ENCODE measurements at places on chromosomes 2 and 18. TPM values are rescaled to one million over a fixed set of nuclear protein-coding genes. Genes with fewer than 3 reads are reported as not detected.

Gene REG1A
- total RNA-seq = not detected

Gene CDK15
- 1.3 TPM for total RNA-seq

Gene EIF5B
- total RNA-seq = 22.8 TPM

Gene SERPINB3
- total RNA-seq = not detected

Gene HNRNPA3
- total RNA-seq = 33.9 TPM

Gene CFAP53
- 0.99 TPM for total RNA-seq

Gene MYOM1
- total RNA-seq = 0.26 TPM

Gene VWC2L
- not detected for total RNA-seq

Gene CSRNP3
- total RNA-seq = 0.66 TPM

Gene HOXD3
- not detected for total RNA-seq

Gene MFSD2B
- total RNA-seq = 0.17 TPM

Gene DAPL1
- not detected for total RNA-seq

Gene AFF3
- total RNA-seq = 0.50 TPM

Gene TAF1B
- 32.9 TPM for total RNA-seq

Gene TUBA4B
- total RNA-seq = not detected

Gene PPP1R1C
- 0.50 TPM for total RNA-seq

Gene CRACDL
- not detected for total RNA-seq

Gene AQP12A
- total RNA-seq = not detected

Gene ABHD1
- total RNA-seq = 0.26 TPM

Gene SERPINB13
- total RNA-seq = not detected

Gene CHST9
- not detected for total RNA-seq

Gene CD8B2
- total RNA-seq = not detected

Gene BCL2
- 3.6 TPM for total RNA-seq

Gene CXCR1
- total RNA-seq = not detected

Gene FLACC1
- 1.3 TPM for total RNA-seq

Gene POLR1A
- 9.2 TPM for total RNA-seq

Gene REG3A
- not detected for total RNA-seq

Gene COBLL1
- 5.1 TPM for total RNA-seq

Gene IL36G
- total RNA-seq = not detected
